ENCODE measurements at places on chromosomes 1 and 21.

GRCh38 chr1:93394514-93394913 lies 48.8 kb downstream of the DR1 start:
- no peak for DNase-seq

DNA sequence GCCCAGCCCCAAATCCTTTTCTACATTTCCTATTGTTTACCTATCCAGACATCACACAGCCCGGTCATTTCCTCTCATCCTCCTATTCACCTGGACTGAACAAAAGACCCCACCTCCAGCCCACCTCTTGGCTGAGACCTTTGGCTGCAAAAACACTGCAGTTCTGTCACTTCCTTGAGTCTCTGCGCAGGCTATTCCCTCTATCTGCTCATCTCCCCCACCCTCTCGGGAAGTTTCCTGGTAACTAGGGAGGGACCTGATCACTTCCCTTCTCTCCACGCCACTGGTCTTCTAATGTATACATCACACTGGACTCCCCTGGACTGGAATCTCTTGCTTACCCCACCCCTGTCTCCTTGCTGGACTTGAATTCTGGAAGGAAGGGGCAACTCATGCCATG lies 5.3 kb downstream of the HTR1D start:
- DNase-seq: no peak

DNA sequence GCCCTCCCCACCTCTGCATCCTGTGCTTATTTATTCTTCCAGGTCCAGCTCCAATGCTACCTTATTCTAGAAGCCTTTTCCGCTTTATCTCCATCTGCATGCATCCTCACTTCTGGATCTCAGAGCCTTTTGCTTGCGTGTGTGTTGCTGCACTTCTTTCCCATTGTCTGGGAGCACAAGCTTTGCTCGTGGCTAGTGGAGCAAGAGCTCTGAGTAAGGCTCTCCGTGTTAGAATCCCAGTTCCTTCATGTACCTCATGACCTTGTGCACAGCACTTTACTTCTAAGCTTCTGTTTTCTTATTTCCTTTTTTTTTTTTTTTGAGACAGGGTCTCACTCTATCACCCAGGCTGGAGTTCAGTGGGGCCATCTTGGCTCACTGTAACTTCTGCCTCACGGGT lies 140.0 kb upstream of the POU3F1 start:
- DNase-seq: no peak

DNA sequence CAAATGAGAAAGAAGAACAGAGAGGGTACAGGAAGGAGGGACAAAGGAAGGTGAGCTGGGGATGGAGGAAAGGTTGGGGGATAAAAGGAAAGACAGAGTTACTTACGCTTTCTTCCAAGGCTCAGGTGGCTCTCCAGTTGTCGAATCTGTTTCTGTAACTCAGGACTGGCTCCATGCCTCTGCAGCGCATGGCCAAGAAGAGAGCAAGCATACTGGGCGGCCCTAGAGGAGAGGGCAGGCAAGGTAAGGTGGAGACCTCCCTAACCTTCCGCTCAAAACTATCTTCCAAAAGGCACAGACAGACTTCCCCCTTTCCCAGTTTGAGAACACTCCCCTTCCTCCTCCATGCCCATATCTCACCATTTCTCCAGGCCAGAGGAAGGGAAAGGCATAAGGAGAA lies 922 bp downstream of the PEX11B start:
- DNase-seq: no peak

DNA sequence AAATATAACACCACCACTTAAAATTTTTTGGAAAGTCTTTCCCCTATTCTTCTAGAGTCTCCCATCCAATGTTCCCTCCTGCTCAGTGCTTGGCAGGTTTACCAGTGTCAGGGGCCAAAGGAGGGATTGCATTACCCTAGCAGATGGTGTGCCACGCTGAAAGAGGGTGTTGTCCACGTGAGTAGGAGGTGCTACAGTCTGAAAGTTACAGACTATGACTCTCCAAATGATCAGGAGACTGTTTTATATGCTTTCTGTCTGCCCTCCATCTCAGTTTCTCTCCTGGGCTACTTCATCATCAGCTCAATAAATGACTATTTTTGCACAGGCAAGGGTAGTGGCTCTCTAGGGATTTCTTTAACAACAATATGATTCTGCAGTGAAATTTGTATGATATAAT lies 31.3 kb upstream of the ANGPTL7 start:
- no peak for DNase-seq

DNA sequence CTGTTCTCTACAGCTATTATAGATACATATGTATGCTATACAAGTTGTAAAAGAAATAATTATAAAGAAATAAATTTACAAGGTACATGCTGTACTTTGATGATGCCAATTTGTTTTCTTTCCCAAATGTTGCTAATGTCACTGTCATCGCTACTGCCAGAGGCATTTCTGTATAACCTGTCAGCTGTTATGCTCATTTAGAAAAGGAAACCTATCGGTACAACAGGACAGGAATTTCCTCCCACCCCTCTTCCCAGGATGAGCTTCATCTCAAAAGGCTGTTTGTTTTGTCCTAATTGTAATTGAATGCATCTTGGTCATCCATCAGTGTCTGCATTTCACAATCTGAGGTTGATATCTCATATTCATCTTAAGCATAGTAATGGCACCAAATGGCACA lies 975.7 kb downstream of the TTLL7 start:
- DNase-seq: no peak

GRCh38 chr1:110018396-110018795 lies 16.0 kb upstream of the STRIP1 start:
- DNase-seq: no peak

- DNase-seq: no peak
These were observed 64.6 kb upstream of the AK4 start for GRCh38 chr1:65083263-65083896.

- DNase-seq: no peak
These were observed 42.5 kb downstream of the PLPPR5 start for GRCh38 chr1:98962156-98962555.

- DNase-seq: no peak
These were observed 128.9 kb upstream of the ADAR start for GRCh38 chr1:154736841-154737240.

- no peak for DNase-seq
These were observed 385.2 kb downstream of the DUSP10 start for GRCh38 chr1:221356693-221357092.

GRCh38 chr21:8988696-8989095 lies 1532.7 kb upstream of the TPTE start:
- DNase-seq: no peak

DNA sequence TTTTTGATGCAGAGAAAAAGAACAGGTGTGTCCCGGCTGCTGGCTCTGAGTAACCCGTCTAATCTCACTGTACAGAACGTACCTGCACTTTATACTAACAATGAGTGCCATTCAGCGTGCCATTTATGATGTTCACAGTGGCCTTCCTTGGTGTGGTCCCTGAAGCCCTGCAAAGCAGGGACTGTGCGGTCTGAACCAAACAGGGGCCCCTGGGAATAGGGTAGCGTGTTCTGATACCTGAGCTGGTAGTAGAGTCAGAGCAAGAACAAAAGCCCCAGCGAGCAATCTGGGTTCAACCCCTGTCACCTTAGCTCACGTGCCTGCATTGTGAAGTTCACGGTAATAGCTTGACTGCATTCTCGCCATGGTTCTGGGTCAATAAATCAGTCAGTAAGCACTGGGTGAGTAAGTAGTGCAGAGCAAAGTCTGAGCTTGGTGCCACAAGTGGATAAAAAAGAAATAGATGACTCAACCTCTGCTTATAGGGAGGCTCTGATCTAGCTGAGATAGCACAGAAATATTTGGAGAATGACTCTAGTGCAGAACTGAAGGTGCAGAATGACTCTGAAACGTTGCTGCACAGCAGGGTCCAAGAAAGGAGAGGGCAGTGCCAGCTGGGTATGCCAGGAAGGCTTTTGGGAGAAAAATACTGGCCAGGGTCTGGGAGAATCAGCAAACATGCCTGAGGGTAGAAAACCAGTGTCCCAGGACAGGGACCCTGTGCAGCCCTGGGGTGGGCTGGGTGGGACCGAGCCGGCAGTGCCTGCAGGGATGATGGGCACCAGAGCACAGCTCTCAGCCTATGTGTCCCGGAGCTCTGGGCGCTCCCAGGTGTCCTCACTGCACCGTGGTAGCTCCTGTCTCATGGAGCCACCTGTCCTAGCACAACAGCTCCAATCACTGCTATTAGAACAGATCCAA lies 125.9 kb downstream of the RHOU start:
- no peak for DNase-seq

- DNase-seq: no peak
These were observed 40.7 kb upstream of the ETS2 start for GRCh38 chr21:38765056-38765455.

- no peak for DNase-seq
These were observed 659.7 kb upstream of the NEGR1 start for GRCh38 chr1:72942008-72942407.

GRCh38 chr1:116726872-116727820 lies 27.1 kb upstream of the CD2 start:
- no peak for DNase-seq

GRCh38 chr1:179881642-179882252 lies 338 bp upstream of the TOR1AIP1 start:
- DNase-seq: no peak

- DNase-seq: no peak
These were observed 95.5 kb downstream of the SDCCAG8 start for GRCh38 chr1:243351337-243351736.

GRCh38 chr1:71054281-71054731 lies 6.7 kb upstream of the PTGER3 start:
- DNase-seq: no peak

DNA sequence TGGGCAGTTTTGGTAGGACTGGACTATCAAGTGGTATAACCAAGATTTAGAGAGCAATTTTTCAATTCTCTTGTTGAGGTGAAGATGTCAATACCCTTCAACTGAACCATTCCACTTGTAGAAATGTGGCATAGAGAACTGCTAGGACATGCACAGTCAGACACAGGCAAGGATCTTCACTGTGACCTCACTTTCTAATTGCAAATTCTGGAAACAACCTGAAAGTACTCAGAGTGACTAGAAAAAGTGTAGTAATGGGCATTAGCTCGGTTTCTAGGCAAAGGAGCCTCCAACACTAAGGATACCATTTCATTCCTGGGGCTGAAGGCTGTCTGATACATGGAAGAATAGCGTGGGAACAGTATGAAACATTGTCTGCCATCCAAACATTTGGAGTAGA lies 433.0 kb upstream of the RUNX1 start:
- DNase-seq: no peak

DNA sequence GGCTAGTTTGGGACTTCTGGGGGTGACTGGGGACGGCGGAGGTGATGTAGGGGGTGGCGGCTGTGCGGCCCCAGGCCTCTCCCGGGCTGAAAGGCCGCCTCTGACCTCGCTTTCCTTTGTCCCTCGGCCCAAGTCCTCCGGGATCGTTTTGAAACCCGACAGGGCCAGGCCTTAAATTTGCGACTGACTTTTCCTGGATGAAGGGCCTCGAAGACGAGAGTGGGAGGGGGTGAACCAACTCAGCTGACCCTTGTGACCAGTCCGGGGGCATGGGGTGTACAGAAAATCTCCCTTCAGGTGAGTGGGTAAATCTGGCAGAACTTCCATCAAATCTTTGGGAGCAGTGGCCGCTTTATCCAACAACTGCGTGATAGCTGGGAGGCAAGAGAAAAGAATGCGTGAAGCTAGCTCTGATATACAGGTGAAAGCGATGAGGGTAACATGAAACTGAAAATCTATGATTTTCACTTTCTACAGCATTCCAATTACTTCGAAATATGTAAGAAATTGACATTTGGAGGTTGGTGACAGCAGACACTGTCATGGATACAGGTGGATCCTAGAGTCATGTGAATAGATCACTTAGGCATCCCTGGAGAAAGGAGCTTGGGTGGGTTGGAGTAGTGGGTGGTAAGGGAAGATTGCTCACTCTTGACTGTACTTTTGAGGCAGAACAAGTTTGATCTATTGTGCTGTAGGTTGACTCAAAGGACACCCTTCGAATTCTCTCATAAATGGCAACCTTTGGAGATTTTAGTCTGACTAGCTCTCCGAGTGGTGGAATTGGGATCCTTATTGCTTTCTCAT lies 885 bp downstream of the AHCYL1 start:
- no peak for DNase-seq

GRCh38 chr1:32764826-32765569 lies 52.2 kb downstream of the YARS1 start:
- no peak for DNase-seq

- no peak for DNase-seq
These were observed 46.8 kb downstream of the XCL1 start for GRCh38 chr1:168623003-168623828.

GRCh38 chr1:65330822-65331221 lies 21.5 kb downstream of the DNAJC6 start:
- no peak for DNase-seq

DNA sequence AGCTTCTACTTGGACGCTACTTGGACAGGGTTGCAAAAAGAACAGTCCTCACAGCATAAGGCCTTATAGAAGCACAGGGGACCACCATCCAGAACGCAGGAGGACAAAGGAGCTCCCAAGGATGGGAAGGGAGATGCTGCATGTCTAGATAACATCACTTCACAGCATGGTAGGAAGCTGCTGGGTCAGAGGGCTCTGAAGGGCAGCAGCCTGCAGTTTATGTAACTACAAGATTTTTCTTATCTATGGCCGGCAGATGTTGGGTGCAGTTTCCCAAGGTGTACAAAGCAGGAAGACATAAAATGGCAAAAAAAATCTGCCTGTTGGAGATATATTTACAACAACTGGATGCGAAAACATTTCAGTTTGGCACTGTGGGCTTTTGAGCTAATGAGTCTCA lies 45.3 kb upstream of the SLC5A9 start:
- no peak for DNase-seq

GRCh38 chr1:27968692-27969091 lies 8.9 kb downstream of the XKR8 start:
- DNase-seq: no peak

- no peak for DNase-seq
These were observed 790 bp upstream of the TSNAX start for GRCh38 chr1:231527586-231528171.

GRCh38 chr21:43921571-43921978 lies 56.6 kb downstream of the AGPAT3 start:
- DNase-seq: peak; percentile 59

GRCh38 chr1:109974191-109974590 lies 10.4 kb upstream of the AHCYL1 start:
- no peak for DNase-seq

- DNase-seq: no peak
These were observed 239.0 kb downstream of the RGS7 start for GRCh38 chr1:241118049-241118448.

DNA sequence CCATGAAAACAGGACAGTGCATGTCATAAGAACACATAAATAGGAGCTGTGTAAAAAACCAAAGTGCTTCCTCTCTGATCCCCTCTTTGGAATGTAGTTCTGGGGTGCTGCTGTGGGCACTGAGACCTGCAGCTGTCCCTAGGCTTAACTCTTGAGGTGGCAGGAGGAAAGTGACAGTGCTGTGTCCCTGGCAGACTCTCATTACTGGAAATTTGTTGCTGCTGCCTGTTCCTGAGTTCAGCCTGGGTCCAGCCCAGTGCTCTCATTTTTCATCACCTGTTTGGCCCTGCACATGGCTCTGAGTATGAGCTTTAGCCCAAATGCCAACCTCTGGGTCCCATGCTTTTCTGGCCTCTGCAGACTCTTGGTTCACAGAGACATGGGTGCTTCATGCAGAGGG lies 329.3 kb downstream of the DSCAM start:
- DNase-seq: no peak

- DNase-seq: no peak
These were observed 44.5 kb downstream of the CD55 start for GRCh38 chr1:207366022-207366421.

- DNase-seq: no peak
These were observed 13.4 kb downstream of the CATSPER4 start for GRCh38 chr1:26203642-26204318.
